ENCODE measurements at places on chromosomes 3 and 15. TPM values are rescaled to one million over a fixed set of nuclear protein-coding genes. Genes with fewer than 3 reads are reported as not detected.

GRCh38 chr15:31376511-31376910 is 49.9 kb downstream of the KLF13 start:
- DNase-seq: no peak

DNA sequence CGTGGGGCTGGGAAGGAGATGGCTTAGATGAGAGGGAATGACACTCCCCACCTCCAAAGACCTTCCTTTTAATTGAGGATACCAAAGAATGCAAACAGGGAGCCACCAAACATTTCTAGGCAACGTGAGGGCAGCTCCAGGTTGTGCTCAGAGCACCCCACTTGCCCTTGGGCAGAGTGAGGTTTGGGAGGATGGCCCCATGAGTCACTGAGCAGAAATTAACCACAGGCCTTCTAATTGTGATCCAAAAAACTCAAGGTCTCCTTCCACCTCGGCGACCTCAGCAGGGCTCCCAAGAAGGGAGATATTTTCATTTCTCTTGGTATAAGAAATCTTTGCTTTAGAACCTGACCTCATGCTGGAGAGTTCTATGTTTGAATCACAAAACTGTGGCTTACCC is 305.0 kb upstream of the TPM1 start:
- DNase-seq: no peak

- DNase-seq: no peak
Measured at GRCh38 chr15:78411061-78411460, 27.0 kb upstream of the IREB2 start.

- DNase-seq: no peak
Measured at GRCh38 chr3:83843716-83844115, 1115.1 kb upstream of the CADM2 start.

Gene UBAP1L
- 2.7 TPM for total RNA-seq

- DNase-seq: no peak
Measured at GRCh38 chr3:126152458-126152857, 27.9 kb downstream of the ALDH1L1 start.

- DNase-seq: no peak
Measured at GRCh38 chr3:188901126-188901525, 270.6 kb upstream of the TPRG1 start.

Gene TMEM207
- not detected for total RNA-seq

Gene CKMT1A
- 5.6 TPM for total RNA-seq

DNA sequence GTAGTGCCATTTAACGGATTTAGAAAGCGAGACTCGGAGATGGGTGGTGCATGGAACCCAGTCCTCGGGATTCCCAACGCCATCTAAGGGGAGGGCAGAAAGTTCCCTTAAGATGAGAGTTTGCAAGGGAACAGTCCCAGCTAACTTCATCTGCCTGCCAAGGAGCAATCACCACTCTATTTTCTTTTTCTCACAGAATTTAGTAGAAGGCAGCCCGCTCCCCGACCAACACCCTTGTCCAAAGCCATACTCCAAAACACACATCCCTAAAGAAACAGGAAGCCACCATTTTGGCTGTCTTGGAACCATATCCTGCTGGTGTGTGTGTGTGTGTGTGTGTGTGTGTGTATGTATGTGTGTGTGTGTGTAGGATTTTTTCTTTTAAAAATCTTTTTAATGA is 7.1 kb upstream of the FGD5 start:
- DNase-seq: no peak

Gene ANKUB1
- 0.78 TPM for total RNA-seq

- DNase-seq: no peak
Measured at GRCh38 chr3:127953091-127954035, 38.3 kb downstream of the KBTBD12 start.

Gene TM4SF18
- 5.6 TPM for total RNA-seq

Gene IGSF10
- total RNA-seq: 0.31 TPM

Gene CGNL1
- total RNA-seq: 5.3 TPM

Measured in occipital lobe (tissue), 3 donors.